ENCODE measurements at places on chromosomes 11 and 22.
A peak's percentile ranks its signal among the peaks of the same experiment; 100 is the strongest.

- no peak for DNase-seq
These were observed 26.9 kb downstream of the STX3 start for GRCh38 chr11:59782080-59782479.

DNA sequence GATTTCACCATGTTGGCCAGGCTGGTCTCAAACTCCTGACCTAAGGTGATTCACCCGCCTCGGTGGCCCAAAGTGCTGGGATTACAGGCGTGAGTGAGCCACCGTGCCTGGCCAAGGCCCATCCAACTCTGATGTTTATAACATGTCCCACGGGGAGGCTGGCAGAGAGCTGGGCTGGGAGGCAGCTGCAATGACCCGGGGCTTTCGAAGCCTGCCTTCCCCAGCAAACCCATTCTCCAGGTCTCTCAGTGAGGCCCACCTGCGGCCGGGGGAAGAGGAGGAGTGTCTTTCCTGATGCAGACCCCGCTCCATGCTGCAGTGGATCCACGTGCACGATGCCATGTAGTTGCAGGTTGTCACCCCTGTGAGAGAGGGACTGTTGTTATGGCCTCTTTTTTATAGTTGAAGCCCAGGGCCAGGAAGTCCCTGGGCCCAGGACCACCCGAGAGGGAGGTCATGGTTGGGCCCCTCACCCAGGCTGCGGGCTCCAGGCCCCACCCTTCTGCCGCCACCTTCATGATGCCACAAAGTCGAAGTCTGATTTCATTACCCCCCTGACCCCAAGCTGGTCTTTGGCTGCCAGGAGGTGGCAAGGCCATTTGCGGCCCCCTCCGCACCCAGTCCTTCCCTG is 38.3 kb downstream of the KCNJ4 start:
- peak; percentile 49 for DNase-seq

- no peak for DNase-seq
These were observed 110.9 kb upstream of the MPPED2 start for GRCh38 chr11:30697032-30697431.

- no peak for DNase-seq
These were observed 31.0 kb upstream of the ACCSL start for GRCh38 chr11:44016546-44017442.

- no peak for DNase-seq
These were observed 9.4 kb upstream of the LAYN start for GRCh38 chr11:111531136-111531535.

Measured in left forelimb (tissue), 1 donor.